ENCODE measurements at places on chromosomes 12 and 14.

GRCh38 chr12:58966939-58967338, 46.6 kb upstream of the LRIG3 start:
- no peak for DNase-seq

- DNase-seq = no peak
Observed at GRCh38 chr14:96089401-96089800, 50.2 kb downstream of the C14orf132 start.

- DNase-seq = no peak
Observed at GRCh38 chr14:98711453-98711852, 560.5 kb downstream of the BCL11B start.

DNA sequence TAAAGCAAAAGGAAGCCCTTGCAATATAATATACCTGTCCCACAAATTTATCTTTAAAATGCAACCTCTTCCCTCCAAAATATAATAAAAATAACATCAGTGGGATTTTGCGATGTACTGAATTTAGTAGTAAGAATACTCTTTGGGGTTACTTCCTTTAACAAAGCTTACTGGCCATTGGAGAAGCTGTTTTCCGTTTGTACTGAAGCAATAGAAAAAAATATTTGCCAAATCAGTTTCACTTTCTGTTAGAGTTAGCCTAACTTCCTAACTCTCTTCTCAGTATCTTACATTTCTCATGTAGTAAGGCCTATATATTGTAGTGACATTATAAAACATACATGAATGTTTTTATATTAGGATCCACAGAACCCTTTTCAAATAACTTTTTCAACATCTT, 3.7 kb downstream of the MAX start:
- no peak for DNase-seq

DNA sequence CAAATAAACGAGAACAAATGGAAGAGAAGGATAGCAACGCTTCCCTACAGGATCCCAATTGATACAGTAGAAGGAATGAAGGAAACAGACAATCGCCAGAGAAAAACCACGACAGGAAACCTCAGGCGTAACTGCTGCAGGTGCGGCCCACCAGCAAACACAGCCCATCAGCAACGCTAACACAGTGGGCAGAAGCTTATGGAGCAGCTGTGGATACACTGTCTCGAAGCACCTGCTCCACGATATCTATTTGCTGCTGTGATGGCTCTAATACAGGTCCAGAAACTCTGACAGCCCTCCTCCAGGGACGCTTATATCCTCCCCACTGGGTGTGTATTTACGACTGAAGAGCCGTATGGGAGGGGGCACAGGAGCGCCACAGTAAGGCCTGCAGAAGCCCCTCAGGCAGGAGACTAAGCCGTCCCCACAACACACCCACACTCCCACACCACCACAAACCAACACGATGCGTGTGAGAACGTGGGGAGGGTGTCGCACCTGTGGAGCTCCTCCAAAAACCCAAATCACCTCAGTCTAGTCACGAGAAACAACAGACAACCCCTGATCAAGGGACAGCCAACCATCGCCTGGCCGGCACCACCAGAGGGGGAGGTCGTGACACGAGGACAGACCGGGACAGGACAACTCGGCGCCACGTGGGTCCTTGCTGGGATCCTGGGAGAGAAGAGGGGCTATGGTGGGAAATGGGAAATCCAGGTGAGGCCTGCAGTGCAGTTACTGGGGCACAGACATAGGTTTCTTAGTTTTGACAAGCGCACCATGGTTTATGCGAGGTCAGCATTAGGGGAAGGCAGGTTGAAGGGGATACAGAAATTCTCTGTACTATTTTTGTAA, 24.0 kb downstream of the POLE start:
- no peak for DNase-seq

GRCh38 chr12:26425587-26426260, 230.4 kb downstream of the SSPN start:
- DNase-seq = no peak

GRCh38 chr12:57187222-57188089, 29.1 kb upstream of the NXPH4 start:
- no peak for DNase-seq

DNA sequence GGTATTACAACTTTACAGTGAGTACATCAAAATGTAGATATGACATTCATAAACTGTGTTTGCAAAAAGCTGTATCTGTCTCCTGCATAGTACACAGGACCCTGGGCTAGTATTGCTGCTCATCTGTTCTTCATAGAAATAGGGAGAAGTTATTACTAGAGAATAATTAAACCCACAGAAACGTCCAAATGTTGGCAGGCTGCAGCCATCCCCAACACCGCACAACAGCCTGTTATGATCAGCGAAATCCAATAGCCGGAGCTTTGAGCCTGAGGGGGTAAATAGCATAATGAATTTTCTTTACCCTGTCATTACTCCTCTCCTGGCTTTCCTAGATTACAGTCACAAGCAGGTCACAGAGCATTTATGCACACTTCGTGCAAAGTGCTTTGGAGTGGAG, 178.0 kb downstream of the DACT1 start:
- DNase-seq = no peak

- no peak for DNase-seq
Observed at GRCh38 chr14:35989736-35990135, 163.6 kb downstream of the BRMS1L start.

- DNase-seq = no peak
Observed at GRCh38 chr14:22304326-22304725, 284.7 kb downstream of the DAD1 start.

DNA sequence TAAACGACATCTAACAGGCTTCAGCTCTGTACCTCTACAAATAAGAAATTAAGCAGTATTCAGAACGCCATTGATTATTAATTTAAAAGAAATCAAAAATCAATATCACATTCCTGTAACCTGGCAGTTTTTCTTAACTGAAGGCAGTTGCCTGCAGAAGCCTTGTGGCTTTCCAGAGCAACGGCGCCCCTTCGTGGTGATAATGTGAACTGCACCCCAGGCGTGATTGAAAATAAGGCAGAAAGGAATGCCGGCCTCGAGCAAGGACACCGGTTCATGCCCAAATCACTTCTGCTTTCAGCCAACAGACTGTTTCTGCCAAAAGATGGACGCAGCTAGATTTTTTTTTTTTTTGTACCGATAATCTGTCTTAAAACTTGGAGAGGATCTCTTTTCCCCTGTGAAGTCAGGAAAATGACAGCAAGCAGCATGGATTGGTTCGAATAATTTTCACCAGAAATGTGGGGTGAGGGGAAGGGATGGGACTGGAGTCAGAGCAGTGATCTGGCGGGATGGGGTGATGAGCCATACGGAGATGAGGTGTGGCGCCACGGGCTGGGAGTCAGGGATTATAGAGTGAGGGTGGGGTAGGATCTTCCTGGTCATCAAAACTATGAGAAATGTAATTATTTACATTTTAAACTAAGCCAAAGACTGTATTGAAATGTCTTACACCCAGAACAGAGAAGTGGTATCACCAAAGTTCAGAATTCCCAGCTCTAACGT, 473.0 kb downstream of the DPF3 start:
- peak; percentile 73 for DNase-seq

DNA sequence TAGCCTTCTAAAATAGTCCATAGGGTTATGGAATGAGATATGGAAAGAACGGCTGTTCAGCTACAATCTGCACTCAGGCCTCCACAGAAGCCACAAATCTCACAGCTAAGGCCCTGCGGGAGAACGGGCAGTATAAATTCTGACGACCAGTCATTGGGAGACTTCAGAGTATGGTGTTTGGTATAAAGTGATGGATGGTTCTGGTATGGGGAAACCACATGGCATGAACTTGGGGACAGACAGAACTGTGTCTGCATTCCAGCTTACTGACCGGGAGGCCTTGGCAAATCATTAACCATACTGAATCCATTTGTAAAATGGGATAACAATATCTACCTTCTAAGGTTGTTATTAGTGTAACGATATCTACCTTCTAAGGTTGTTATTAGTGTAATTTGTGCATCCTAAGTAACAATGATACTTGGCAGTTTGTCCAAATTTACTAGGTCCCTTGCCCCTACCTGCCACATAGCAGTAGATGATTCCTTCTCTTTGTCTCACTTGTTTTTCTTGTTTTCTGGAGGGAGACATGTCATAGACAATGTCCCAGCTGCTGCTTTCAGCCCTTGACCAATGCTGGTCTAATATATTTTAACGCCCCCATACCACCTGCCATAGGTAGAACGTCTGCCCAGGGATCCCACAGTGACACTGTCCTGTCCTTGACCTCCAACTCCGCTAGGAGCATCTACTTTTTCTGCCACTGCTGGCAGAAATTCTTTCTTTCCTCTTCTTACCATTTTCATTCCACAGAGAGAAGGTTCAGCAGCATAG, 6.8 kb downstream of the CDKL1 start:
- no peak for DNase-seq

DNA sequence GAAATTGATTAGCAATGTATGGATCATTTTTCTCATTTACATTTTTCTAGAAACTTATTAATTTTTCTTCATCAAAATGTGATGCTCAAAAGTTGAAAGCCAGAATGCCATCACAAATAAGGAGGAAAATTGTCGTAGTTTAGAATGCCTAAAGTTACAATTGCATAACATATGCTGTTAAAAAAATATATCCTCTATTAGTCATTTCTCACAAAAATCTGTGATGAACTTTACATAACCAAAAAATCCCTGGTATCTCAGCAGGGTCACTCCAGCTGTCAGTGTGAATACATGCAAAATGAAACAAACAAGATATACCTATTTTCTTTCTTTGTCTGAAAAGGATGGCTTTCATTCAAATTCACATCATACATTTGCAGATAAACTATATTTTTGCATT, 358.9 kb downstream of the PAWR start:
- no peak for DNase-seq

DNA sequence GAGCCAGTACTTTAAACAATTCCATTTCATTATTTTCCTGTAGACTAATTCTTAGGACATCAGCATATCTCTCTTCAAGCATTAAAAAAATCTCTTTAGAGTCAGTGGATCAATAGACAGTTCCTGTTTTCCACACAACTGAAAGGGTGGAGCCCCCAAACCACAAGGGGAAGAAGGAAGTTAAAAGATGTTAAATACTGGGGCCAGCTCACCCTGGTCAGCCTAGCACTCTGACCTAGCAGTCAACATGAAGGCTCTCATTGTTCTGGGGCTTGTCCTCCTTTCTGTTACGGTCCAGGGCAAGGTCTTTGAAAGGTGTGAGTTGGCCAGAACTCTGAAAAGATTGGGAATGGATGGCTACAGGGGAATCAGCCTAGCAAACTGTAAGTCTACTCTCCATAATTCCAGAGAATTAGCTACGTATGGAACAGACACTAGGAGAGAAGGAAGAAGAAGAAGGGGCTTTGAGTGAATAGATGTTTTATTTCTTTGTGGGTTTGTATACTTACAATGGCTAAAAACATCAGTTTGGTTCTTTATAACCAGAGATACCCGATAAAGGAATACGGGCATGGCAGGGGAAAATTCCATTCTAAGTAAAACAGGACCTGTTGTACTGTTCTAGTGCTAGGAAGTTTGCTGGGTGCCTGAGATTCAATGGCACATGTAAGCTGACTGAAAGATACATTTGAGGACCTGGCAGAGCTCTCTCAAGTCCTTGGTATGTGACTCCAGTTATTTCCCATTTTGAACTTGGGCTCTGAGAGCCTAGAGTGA, at the start of gene LYZ:
LYZ (plus strand) TSS at position 220 of the 777 bp plus-strand sequence; CDS start at position 248, 28 bp downstream.
- DNase-seq = no peak

GRCh38 chr12:89393551-89394121, 41.3 kb upstream of the DUSP6 start:
- no peak for DNase-seq

- no peak for DNase-seq
Observed at GRCh38 chr14:92546347-92547053, 32.9 kb downstream of the RIN3 start.

DNA sequence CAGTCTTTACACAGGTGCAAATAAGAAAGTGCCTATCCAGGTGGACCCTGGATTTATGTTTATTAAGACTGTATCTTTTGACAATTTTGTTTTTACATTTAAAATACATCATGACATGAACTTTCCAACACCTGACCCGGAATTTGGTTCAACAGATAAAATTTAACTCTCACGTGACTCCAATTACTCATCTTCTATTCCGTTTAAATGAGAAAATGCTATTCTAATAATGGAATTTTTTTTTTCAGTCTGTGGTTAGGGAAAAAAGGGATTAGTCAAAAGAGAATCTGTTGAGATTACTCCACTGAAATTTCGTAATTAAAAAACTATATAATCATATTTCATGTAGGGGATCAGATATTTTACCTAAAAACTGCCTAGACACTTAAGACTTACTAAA, 11.1 kb downstream of the VPS37B start:
- no peak for DNase-seq

DNA sequence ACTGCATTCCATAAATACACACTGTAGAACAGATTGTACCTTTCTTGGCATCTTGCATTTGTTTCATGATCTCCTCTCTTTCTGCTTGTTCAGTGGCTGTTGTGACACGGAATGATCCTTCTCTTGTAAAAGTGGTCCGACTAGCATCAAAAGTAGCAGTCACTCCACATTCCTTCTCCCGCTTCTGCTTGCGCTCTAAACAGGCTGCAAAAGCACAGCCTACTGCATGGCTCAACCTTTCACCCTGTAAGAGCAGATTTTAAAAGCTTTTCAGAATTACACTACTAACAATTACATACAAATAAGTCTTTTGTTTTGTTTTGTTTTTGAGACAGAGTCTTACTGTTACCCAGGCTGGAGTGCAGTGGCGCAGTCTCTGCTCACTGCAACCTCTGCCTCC, 49.8 kb downstream of the PAPLN start:
- DNase-seq = no peak

GRCh38 chr14:36271222-36271621, 49.2 kb downstream of the MBIP start:
- no peak for DNase-seq

GRCh38 chr14:36502558-36503508, 17.2 kb downstream of the NKX2-1 start:
- no peak for DNase-seq

- no peak for DNase-seq
Observed at GRCh38 chr12:13437541-13437940, 241.0 kb downstream of the EMP1 start.

DNA sequence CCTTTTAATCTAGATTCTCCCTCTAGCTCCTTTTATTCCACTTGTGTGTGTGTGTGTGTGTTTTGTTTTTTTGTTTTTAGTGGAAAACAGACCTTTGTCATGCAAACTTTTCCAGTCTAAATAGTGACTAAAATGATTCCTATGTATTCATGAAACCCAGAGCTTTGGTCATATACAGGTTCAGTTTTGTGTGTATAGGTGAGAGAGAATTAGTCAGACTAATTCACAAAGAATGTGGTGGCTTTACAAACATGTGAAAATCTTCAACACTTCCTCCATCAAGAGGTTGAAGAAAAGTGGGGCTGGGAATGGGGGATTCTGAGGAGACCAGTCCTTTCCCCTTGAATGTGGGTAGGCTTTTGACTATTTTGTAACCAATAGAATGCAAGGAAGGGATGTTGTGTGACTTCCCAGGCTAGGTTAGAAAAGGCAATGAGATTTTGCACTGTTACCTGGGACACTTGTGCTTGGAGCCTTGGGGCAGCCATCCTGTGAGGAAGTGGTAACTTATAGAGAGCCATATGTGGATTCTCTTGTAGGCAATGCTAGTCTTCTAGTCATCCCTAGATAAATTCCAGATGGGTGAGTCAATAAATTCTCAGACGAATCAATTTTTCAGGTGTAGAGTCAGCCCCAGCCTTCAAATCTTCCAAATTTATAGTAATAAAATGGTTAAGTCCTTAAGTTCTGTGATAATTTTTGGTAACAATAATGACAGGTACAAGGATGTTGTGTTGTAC, 236.1 kb downstream of the CEP128 start:
- no peak for DNase-seq
